ENCODE measurements at places on chromosomes 4 and X.

DNA sequence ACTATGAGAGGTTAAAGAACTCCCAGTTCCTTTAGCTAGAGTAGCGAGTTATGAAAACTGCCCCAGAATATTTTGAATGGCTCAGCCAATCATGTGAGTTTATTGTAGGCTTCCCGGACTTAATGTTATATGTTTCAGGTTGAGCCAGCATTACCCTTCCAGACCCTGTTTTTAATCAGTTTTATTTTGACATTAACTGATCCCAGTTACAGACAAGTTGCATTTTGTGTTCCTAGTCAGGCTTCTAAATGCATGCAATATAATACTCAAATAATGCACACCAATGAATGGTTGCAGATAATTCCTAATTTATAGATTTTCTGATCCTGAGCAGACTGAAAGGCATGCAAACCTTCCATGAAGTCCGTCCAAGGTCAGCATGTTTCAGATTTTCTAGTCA, 57.8 kb downstream of the EDNRA start:
- no peak for DNase-seq

DNA sequence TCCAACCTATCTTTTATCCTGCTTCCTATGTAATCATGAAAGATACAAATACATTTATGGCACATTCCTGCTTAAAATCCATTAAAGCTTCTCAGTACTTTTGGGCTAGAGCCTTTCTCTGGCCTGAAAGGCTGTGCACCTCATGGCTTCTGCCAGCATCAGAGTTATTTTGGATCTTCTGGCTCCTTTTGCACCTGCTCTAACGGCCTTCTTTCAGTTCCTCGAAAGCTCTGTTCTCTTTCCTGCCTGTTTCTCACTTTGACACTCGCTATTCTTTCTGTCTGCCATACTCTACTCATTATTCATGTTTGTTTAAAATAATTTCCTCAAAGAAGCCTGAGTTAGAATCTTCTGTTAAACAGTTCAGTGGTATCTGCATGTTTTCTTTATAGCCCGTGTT, 86.0 kb downstream of the LRP2BP start:
- no peak for DNase-seq

DNA sequence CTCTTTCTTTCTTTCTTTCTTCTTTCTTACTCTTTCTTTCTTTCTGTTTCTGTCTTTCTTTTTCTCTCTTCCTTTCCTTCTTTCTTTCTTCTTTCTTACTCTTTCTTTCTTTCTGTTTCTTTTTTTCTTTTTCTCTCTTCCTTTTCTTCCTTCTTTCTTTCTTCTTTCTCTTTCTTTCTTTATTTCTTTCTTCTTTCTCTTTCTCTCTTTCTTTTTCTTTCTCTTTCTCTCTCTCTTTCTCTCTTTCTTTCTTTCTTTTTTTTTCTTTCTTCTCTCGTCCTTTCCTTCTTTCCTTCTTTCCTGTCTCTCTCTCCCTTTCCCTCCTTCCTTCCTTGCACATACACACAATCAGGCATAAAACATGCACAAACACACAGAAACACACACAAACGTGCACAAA, 79.3 kb upstream of the SHOX start:
- no peak for DNase-seq

DNA sequence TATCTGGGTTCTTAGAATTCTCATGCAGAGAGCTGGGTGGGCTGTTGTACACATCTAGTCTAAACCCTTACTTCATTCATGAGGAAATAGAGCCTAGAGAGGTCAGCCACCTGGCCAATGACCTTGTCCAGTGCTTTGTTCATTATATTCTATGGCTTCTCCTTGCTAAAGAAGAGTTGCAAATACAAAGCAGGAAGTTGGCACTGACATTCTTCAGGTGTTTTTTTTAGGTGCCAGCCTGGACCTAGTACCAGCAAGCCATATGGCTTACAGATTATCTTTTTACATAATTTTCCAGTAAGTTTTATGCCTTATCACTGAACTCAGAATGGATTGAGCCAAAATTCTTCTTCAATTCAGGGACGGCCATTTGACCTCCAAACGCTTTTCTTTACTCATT, 54.7 kb upstream of the PGM2 start:
- DNase-seq: no peak

DNA sequence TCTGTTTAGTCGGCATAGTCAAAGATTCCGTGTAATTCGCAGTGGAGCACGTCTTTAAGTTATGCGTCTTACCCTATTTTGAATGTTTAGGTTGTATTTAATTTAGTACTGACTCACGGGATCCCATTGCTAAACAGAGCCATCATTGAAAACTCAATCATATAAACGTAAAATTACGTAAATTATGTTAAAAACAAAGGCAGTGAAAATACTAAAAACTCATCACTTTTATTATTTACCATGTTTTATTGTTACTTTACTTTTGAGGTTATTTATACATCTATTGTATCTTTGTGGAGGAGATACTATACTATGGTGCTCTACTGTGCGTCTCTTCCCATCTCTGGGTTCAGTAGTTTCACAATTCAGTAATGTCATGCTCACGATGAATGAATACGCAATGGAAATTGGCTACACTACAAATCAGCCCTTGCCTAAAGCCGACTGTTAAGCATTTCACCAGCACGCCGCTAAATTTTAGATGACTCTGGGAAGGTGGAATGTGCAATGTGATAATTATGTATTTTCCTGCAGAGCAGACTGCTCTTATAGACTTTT, 944 bp downstream of the FUNDC2 start:
- DNase-seq: no peak

DNA sequence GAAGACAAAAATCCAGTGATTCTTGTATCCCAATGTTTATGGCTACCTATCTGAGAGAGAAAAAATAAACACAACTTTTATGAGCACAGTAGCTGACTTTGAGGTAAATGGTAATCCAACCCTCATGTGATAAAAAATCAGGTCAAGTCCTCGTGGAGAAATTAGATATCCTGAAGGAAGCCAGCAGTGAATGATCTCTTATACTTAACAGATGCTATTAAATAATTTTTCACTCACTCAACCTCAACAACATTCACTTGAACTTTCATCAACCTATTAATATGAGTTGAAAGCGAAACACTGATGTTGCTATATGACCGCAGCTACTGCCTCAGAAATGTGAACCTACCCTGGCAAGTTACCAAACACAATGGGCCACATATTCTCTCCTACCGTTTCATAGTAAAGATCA, 105.4 kb downstream of the GPC3 start:
- DNase-seq: no peak

- DNase-seq: no peak
Measured at GRCh38 chrX:118418811-118419251, 72.9 kb downstream of the WDR44 start.

- DNase-seq: no peak
Measured at GRCh38 chrX:19410259-19410658, 66.5 kb downstream of the PDHA1 start.

DNA sequence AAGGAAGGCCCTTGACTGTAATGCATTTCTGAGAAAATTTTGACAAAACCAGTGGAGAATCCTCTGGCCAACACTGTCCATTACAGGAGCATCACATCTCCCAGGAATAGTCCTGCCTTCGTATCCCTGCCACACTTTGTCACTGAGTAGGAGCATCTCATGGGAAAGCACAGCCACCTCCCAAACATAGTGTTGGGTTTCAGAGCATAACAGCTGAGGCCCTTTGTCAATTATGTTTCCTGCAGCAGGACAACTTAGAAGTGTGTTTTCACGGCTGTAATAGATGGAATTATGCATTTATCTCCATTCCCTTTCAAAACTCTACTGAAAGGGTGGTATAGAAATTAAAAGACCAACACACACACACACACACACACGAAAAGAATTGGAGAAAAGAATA, 91.1 kb upstream of the SMAD1 start:
- no peak for DNase-seq

DNA sequence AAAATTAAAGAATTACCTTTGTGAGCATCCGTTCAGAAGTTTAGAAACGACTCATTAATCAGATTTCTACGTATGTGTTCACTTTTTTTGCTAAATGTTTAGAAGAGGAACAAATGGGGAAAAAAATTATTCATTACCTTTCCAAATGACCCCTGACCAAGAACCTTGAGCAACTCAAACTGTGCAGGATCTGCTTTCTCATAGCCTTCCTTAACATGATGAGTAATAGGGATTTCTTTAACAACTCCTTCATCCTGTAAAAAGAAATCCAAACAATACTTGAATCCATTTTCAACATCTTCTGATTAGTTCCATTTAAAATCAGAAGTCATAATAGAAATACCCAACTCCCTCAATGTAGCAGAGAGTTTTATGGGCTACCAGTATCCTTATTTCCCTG, 32.1 kb downstream of the RPS6KA6 start:
- DNase-seq: no peak
